GM23248 (cell line): ENCODE measurements at places on chromosomes 2 and 18. TPM values are rescaled to one million over a fixed set of nuclear protein-coding genes. Genes with fewer than 3 reads are reported as not detected.

GRCh38 chr2:145351864-145352425 lies 832.0 kb upstream of the ZEB2 start:
- DNase-seq, result no peak

DNA sequence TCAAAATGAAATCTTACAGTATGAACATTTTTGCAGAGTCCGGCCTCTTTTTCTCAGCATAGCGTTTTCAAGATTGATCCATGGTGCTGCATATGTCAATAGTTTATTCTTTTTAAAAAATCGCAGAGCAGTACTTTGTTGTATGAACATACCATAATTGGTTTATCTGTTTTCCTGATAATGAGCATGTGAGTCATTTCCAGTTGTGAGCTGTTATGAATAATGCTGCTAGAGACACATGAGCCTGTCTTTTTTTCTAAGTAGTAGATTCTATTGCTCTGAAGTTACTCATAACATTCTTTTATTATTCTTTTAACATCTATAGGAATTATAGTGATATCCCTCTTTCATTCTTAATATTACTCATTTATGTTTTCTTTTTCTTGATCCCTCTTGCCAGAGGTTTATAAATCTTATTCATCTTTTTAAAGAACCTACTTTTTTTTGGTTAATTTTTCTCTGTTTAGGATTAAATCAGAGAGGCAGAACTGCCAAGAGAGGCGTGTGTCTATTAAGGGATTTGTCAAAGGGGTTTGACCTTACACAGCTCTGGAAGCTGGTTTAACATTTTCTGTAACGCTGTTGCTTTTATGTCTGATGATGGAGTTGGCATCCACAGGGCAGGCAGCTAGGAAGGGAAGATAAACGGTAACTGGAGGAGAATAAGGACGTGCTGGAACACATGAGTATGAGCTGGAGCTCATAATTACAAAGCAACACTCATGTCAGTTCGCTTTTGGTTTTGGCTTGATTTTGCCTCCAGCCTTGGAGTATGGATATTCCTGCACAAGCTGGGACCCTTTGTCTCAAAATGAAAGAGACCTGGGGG lies 47.4 kb downstream of the MGAT5 start:
- peak; percentile 64 for DNase-seq

DNA sequence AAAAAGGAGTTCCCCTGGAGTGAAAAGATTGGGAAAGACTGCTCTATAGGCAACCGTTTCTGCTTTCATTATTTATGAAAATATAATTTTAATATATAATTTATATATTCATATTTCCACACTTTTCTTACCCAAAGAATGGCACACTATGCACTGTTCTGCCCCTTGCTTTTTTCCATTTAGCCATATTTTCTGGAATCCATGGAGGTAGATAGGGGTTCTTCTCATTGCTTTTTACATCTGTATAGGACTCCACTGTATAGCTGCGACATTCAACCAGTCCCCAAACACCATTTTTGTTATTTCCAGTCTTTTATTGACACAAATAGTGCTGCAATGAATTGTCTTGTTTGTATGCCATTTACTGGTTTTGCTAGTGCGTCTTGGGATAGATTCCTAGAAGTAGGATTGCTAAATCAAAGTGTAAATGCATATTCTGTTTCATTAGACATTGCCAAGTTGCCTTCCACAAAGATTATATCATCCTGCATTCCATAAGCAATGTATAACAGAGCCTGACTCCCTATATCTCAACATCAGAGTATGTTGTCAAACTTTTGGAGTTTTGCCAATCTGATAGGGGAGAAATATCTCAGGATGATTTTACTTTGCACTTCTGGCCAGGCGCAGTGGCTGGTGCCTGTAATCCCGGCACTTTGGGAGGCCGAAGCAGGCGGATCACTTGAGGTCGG lies 26.6 kb upstream of the TCF7L1 start:
- DNase-seq, result peak; percentile 70

DNA sequence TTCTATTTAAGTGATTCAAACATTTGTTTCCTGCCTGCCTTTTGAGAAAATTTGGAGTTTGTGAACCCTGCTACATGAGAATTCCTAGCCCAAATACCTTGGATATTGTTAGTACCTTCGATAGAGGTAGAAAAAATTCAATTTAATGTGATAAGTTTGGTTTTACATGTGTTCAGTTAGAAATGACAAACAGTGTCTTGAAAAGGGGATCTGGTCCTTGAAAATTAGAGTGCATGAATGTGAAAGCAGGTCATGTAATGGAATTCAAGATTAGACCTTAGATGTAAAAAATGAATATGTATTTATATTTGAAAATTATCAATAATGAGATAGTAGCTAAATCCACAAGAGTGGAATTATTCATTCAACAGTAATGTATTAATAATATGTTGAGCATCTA lies 70.5 kb downstream of the PIK3C3 start:
- no peak for DNase-seq

DNA sequence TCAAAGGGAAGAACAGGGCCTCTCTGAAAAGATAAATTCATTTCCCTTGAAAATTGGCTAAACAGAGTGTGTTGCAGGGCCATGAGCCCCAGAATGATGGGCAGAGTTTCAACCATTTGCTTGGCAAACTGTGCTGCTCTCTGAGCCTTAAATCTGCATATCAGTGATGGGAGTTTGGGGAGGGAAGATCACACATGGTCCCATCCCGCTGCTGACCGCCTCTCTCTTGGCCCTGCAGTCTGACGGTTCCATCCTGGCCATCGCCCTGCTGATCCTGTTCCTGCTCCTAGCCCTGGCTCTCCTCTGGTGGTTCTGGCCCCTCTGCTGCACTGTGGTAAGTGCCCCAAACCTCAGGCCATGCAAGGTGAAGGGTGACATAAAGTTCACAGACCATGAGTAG lies 139.0 kb downstream of the ANTXR1 start:
- DNase-seq, result no peak

ARHGAP25 gene
- not detected in 2 replicates for total RNA-seq

FAP gene
- total RNA-seq, result 243 and 269 TPM in 2 replicates

NEU2 gene
- not detected in 2 replicates for total RNA-seq

GPR75 gene
- 0.43 and 2.1 TPM in 2 replicates for total RNA-seq

LIPG gene
- 0.25 and 0.43 TPM in 2 replicates for total RNA-seq

ZSWIM2 gene
- total RNA-seq, result not detected in 2 replicates
